ENCODE measurements at places on chromosomes 2 and 18. TPM values are rescaled to one million over a fixed set of nuclear protein-coding genes. Genes with fewer than 3 reads are reported as not detected.

The OR6B2 gene
- not detected for total RNA-seq

The HOXD10 gene
- total RNA-seq: not detected

The IL36A gene
- total RNA-seq: not detected

The CCDC195 gene
- total RNA-seq: not detected

The LIPG gene
- 5.5 TPM for total RNA-seq

Data from smooth muscle cell of the pulmonary artery (primary cell).